ENCODE measurements at places on chromosomes 12 and 14.

GRCh38 chr12:79597910-79598309 is 92.9 kb downstream of the PAWR start:
- DNase-seq: no peak

DNA sequence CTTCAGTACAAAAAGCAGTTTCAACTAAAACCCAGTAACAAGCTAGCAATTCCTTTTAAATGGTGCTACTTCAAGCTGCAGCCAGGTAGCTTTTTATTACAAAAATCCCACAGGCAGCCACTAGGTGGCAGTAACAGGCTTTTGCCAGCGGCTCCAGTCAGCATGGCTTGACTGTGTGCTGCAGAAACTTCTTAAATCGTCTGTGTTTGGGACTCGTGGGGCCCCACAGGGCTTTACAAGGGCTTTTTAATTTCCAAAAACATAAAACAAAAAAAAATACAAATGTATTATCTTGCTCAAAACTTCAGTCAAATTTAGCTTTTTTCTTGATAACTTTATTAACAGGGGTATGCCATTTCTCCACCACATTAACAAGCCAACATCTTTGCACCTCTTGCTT is 3.6 kb upstream of the CLEC4E start:
- peak; percentile 51 for DNase-seq

DNA sequence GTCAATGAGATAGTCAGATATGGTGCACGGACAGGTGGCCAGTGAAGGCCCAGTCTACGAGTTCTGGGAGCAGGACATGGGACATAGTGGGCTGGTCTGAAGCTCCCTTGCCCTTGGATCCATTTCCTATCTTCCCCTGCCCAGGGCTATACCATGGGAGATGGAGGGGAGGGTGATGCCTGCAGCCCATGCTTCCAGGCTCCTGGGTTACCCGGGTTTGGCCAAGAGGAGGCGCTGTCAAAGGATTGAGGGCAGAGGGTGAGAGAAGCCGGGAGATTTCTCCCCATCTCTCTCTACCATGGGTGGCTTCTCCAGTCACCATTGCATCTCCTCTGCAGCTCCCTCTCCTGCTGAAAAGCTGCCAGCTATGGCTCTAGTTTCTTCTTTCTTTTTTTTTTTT is 52.8 kb upstream of the LHX5 start:
- DNase-seq: no peak

DNA sequence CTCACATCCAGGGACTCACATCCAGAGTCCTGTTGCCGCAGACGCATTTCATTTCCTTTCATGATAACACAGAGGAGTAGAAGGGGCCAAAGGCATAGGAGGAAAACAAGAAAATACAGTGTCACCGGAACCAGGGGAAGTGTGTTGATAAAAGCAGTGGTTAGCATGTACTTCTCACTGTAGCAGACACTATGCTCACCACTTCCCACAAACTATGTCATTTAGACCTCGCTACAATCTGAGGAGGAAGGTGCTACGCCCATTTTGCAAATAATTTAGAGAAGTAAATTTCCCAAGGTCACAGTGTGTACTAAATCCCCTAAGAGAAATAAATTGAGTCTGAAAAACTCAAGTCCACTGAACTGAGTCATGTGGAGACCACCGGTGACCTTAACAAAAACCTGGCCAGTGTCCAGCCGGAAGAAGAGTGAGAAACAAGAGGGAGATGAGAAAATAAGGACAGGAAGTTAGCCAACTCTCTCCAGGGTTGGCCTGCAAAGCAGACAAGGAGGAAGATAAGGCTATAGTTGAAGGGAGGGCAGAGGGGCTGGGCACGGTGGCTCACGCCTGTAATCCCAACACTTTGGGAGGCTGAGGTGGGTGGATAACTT is 25.8 kb upstream of the TMCC3 start:
- DNase-seq: no peak

DNA sequence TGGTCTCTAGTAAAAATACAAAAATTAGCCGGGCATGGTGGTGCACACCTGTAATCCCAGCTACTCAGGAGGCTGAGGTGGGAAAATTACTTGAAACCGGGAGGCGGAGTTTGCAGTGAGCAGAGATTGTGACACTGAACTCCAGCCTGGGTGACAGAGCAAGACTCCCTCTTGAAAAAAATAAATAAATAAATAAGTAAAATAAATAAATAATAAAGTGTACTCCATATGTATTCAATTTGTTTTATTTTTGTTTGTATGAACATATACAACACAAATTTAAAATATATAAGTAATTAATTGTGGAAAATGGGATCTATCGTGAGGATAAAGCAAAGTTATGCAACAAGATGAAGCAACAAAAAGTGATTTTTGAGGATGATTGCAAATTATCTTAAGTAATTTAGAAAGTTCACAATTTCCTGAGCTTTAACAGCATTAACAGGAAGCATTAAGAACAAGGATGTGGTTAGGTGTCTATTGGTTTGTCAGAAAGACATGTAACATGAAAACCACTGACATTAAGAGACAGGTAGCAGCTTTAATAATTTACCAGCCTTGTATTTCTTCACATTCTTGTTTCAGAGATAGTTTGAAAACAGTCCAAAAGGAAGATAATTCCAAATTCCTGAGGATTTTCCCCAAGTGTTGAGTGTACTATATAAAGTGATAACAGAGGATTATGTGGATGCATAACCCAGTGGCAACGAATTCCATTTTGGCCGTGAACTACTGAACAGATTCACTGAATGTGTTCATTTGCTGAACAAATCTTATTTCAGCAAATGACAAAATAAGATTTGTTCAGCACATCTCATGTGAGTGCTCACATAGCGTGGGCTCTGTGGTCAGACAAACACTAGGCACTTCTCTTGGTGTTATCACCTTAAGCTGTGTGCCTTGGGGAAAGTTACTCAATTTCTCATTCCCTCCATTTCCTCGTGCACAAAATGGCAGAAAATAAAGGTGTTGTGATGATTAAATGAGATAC is 68.6 kb upstream of the RESF1 start:
- DNase-seq: no peak

- no peak for DNase-seq
Measured at GRCh38 chr14:103130965-103131364, 7.7 kb downstream of the TNFAIP2 start.

- no peak for DNase-seq
Measured at GRCh38 chr14:71705460-71705859, 226.8 kb upstream of the RGS6 start.

GRCh38 chr14:60226298-60226697 is 22.7 kb upstream of the PPM1A start:
- DNase-seq: no peak

DNA sequence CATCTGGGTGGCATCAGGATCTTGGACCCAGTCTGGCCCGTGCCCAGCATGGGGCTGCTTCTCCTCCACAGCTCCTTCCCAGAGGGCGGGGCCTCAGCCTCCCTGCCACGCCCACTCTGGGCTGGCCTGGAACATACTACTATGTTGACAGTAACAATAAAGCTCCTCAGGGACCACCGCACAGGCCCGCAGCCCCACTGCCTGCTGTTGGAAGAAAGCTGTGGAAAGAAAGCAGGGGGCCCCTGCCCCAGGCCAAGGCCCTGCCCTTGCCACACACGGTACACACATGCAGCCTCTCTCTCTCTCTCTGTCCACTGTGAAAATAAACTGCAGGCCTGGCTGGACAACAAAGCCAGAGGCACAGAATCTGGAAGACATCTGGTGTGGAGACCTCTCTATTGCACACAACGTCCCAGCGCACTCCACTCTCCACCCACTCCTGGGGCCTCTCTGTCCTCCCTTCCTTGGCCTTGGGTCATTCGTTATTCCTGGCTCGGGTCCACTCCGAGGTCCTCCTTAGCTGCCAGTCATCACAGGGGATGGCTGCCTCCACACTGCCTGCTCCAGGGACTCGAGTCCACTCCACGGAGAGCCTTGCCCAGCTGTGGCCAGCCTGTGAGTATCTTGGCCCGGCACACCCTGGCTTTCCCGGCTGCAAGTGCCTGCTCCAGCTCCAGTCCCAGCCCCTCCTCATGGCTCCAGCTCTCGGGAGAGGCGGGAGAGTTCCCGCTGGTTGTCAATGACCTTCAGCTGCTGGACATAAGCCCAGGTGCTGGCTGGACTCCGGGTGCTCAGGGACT is 11.8 kb upstream of the ENDOU start:
- no peak for DNase-seq

DNA sequence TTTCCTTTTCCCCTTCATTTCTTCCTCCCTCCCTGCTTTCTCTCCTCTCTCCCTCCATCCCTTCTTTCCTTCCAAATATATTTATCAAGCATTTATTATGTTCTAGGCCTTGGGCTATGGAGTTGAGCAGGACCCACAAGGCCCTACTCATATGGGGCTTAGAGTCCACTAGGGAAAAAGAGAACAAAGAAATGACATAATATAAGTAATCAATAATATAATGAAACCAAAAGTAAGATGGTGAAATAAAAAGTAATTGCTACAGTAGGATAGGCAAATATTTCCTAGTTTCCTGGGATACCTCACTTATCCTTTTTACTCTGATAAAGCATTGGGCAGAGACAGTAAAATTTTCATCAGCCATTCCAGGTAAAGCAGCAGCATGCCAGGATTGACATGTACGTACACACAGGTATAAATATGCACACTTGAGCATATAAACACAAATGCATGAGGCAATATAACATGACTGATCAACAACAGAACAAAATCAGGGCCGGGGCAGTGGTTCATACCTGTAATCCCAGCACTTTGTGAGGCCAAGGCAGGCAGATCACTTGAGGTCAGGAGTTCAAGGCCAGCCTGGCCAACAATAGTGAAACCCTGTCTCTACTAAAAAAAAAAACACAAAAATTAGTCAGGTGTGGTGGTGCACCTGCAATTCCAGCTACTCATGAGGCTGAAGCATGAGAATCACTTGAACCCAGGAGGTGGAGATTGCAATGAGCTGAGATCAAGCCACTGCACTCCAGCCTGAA is 35.5 kb upstream of the CSRP2 start:
- DNase-seq: no peak

GRCh38 chr14:105433161-105433605 is 13.6 kb downstream of the MTA1 start:
- DNase-seq: no peak
